SK-N-SH treated with all-trans-retinoic acid at 6 μM for 48 hours (cell line): ENCODE measurements at places on chromosomes 5 and 9.

DNA sequence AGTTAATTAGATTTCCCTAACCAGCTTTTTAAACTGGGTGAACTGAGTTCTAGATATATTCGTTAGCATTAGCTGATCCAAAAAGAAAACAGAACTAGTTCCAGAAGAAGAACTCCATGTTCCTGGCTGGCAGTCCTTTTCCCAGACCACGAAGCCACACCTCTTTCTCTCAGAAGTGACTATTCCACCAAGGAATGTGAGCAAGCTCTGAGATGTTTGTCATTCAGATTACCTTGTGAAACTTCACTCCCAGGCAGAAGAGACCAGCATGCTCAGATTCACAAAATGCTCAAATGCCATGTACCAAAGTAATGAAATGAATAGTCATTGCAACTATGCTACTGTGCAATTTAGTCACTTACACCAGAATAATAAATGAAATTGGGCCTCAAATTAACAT lies 4.4 kb upstream of the SSBP2 start:
- ATAC-seq, result peak; percentile 51

- no peak for ATAC-seq
Measured at GRCh38 chr9:6640268-6641051, 5.1 kb downstream of the GLDC start.

GRCh38 chr5:159467666-159468065 lies 137.4 kb upstream of the IL12B start:
- ATAC-seq, result no peak

- no peak for ATAC-seq
Measured at GRCh38 chr9:109859447-109859846, 79.4 kb downstream of the PALM2AKAP2 start.

- peak; percentile 55 for ATAC-seq
Measured at GRCh38 chr5:96324708-96325107, 108.3 kb downstream of the PCSK1 start.

DNA sequence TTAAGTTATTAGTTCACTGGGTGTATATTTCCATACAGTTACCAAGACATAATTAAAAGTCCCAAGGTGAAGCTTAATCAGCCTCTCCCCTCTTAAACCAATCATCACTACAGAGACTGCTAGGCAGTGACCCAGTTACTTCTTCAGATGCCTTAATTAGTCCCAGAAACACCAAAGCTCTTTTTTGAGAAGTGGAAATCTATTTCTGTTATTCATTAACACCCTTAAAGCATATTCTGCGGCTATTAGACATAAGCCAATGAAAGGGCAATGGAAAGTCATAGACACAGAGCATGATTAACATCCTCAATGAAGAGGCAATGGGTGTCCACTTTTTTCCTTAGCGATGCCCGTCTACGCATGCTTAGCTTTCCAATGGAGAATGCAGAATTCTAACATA lies 48.3 kb upstream of the DNAH5 start:
- no peak for ATAC-seq

GRCh38 chr9:101791938-101792337 lies 53.5 kb upstream of the GRIN3A start:
- ATAC-seq, result peak; percentile 95

DNA sequence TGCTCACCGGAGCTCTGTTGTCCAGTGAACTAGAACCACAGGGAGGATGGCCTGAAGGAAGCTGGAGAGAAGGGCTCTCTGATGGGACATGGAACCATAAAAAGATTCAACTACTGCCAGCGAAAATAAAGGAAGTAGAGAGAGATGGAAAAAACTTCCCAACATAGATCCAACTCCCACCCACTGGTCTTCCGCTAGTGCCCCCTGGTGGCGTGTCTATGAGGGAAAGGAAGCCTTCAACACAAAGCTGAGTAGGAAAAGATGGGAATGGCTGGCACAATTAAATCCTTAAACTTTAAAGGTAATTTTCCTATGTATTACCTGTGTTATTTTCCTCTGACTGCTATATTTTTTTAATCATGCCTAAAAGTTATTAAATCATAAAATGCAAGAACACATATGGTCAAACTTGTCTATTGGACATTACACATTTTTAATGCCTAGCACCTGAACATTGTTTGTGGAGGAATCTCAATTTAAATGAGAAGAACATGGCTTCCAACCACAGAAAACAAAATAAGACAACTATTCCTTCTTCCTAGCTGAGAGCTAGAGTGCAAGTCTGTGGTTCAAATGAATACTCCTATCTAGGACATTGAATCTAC lies 51.5 kb downstream of the CEP120 start:
- peak; percentile 51; the same call in 2 of the 3 replicates for ATAC-seq

GRCh38 chr5:107605596-107606125 lies 65.1 kb downstream of the EFNA5 start:
- ATAC-seq, result no peak

DNA sequence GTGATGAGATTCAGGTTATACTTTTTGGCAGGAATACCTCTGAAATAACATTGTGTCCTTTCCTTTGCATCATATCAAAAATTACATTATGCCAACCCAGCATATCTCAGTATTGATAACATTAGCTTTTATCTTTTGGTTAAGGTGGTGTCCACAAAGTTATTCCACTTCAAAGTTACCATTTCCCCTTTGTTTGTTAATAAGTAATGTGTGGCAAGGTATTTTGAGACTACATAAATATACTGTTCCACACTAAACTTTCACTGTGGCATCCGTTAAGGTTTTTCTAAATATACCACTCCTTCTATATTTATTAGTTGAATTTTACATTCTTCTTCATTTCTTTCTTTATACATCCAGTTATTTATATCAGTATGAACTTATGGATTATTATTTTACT lies 14.1 kb upstream of the ARHGEF37 start:
- ATAC-seq, result no peak

DNA sequence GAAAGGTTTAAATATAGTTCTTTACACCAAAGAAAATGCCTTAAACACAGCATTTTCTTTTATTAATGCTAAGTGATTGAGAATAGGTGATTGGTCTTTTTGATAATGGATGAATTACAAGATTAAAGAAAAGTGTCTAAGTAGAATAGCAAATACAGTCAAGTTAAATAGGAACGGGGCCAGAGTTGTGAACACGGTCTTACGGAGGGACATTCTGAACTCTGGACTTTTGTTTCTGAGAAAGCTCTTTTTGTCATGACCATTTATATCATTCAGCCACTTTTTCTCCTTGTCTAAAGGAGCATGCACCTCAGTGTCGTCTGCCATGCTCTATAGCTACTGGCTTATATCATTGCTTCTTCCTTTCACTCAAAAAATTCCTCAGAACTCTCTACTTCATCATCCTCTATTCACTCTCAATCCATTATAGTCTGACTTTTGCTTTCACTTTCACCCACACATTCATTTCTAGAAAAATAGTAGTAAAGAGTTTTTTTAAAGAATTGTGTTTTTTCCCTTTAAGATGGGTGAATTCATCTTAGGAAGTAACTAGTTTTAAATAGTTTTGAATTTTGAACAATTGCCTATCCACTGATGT lies 263.0 kb upstream of the FBXL7 start:
- ATAC-seq, result no peak

GRCh38 chr5:39716532-39717028 lies 291.8 kb upstream of the DAB2 start:
- peak; percentile 79 for ATAC-seq

- ATAC-seq, result no peak
Measured at GRCh38 chr5:51039424-51040329, 343.6 kb upstream of the ISL1 start.

- no peak for ATAC-seq
Measured at GRCh38 chr9:27564670-27565069, 8.6 kb downstream of the C9orf72 start.
